Adrenal gland (tissue), 19 donors: ENCODE measurements at places on chromosomes 12 and 14. TPM values are rescaled to one million over a fixed set of nuclear protein-coding genes. Genes with fewer than 3 reads are reported as not detected.

RD3L gene
- not detected for polyA plus RNA-seq

SVOP gene
- 0.20 TPM for polyA plus RNA-seq

AQP6 gene
- polyA plus RNA-seq: 0.20 TPM

SLC2A3 gene
- polyA plus RNA-seq: 19.5 TPM

AQP2 gene
- polyA plus RNA-seq: 0.40 TPM

SLC4A8 gene
- 10.6 TPM for polyA plus RNA-seq

IRAK3 gene
- 4.9 TPM for polyA plus RNA-seq

FSCB gene
- polyA plus RNA-seq: not detected

PTPRR gene
- polyA plus RNA-seq: 0.51 TPM

LGR5 gene
- 6.1 TPM for polyA plus RNA-seq

LALBA gene
- polyA plus RNA-seq: not detected

LPAR5 gene
- 2.2 TPM for polyA plus RNA-seq

TMEM63C gene
- polyA plus RNA-seq: 7.9 TPM

TECPR2 gene
- 12.1 TPM for polyA plus RNA-seq

ATL1 gene
- polyA plus RNA-seq: 2.4 TPM

PZP gene
- 0.17 TPM for polyA plus RNA-seq

OR6C1 gene
- polyA plus RNA-seq: not detected

EIF2S3B gene
- polyA plus RNA-seq: 0.59 TPM

RNASE3 gene
- polyA plus RNA-seq: 0.31 TPM

SMCO2 gene
- polyA plus RNA-seq: 0.57 TPM

SERPINA6 gene
- polyA plus RNA-seq: 0.09 TPM

STAC3 gene
- polyA plus RNA-seq: 10.5 TPM

CCDC196 gene
- polyA plus RNA-seq: not detected

SSPN gene
- polyA plus RNA-seq: 7.8 TPM

AKAP5 gene
- polyA plus RNA-seq: 0.10 TPM

SPX gene
- polyA plus RNA-seq: 1.2 TPM

KCNA1 gene
- polyA plus RNA-seq: not detected

CHURC1 gene
- 97.0 TPM for polyA plus RNA-seq

KRT80 gene
- 8.8 TPM for polyA plus RNA-seq

FAM222A gene
- polyA plus RNA-seq: 9.2 TPM

FAM186B gene
- polyA plus RNA-seq: 0.29 TPM

PRB2 gene
- polyA plus RNA-seq: not detected

MYH6 gene
- polyA plus RNA-seq: 0.27 TPM

MOK gene
- polyA plus RNA-seq: 15.4 TPM

RIPK3 gene
- 8.0 TPM for polyA plus RNA-seq

CMA1 gene
- not detected for polyA plus RNA-seq

IGFBP6 gene
- polyA plus RNA-seq: 478 TPM

TAMALIN gene
- polyA plus RNA-seq: 41.3 TPM

FANCM gene
- 4.1 TPM for polyA plus RNA-seq

PFDN5 gene
- polyA plus RNA-seq: 840 TPM

GPX2 gene
- polyA plus RNA-seq: 1.4 TPM

DHRS7 gene
- 134 TPM for polyA plus RNA-seq

IL31 gene
- not detected for polyA plus RNA-seq

PGF gene
- 5.1 TPM for polyA plus RNA-seq

FAM90A1 gene
- 0.48 TPM for polyA plus RNA-seq

BHLHE41 gene
- polyA plus RNA-seq: 35.1 TPM

KRT2 gene
- not detected for polyA plus RNA-seq

SLC2A14 gene
- 6.5 TPM for polyA plus RNA-seq

IL23A gene
- polyA plus RNA-seq: 0.55 TPM

MANSC4 gene
- not detected for polyA plus RNA-seq

AICDA gene
- polyA plus RNA-seq: not detected

CARMIL3 gene
- polyA plus RNA-seq: 1.7 TPM

SELPLG gene
- polyA plus RNA-seq: 3.8 TPM

SLC38A4 gene
- 0.44 TPM for polyA plus RNA-seq
